ENCODE measurements at places on chromosomes 16 and 17. TPM values are rescaled to one million over a fixed set of nuclear protein-coding genes. Genes with fewer than 3 reads are reported as not detected.

Gene KRT16
- total RNA-seq = 4.2 TPM

Gene CCDC144A
- total RNA-seq = 8.6 TPM

Gene CDRT15
- not detected for total RNA-seq

Gene RNF167
- 23.1 TPM for total RNA-seq

Gene ZNF213
- 12.5 TPM for total RNA-seq

Gene NXN
- 24.4 TPM for total RNA-seq

Gene KRT39
- total RNA-seq = not detected

Gene GRAP
- total RNA-seq = 0.33 TPM
